ENCODE measurements at places on chromosomes 13 and 19.

GRCh38 chr19:50359328-50359818 is 6.1 kb downstream of the NAPSA start:
- DNase-seq, result no peak

GRCh38 chr13:28412981-28413380 is 81.9 kb downstream of the FLT1 start:
- DNase-seq, result no peak

GRCh38 chr19:51693260-51693659 is at the start of gene SPACA6:
SPACA6 (plus strand) TSS chr19:51693330; CDS start chr19:51693527, 197 bp downstream.
- no peak for DNase-seq

DNA sequence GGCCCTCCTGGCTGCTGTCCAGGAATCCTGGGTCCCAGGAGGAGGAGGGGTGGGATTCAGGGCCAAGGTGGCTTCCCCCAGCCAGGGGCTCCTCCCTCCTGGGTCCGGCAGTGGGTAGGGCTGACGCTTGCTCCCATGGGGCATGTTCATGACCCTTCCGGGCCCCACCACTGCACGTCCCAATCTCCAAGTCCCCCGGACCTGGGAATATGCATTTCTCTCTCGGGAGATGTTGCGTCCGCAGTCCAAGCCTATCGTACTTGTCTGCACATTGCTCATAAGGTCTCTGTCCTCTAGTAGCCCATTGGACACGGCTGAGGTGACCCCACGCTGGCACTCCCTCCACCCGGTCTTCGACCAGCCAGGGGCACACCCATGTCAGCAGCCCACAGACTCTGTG is 192.3 kb downstream of the TEX29 start:
- DNase-seq, result no peak
